Activated T-helper 1 cell treated with anti-CD3 and anti-CD28 coated beads, Interleukin-12 subunit alpha, Interleukin-12 subunit beta, Interleukin-2, Interleukin-4 antibody, amounts not matched to agents 30 ng/mL and 10 ng/mL and 1 ng/mL, durations not matched to agents 14 hours and 24 hours and 36 hours (primary cell): ENCODE measurements at places on chromosomes 2 and 18. TPM values are rescaled to one million over a fixed set of nuclear protein-coding genes. Genes with fewer than 3 reads are reported as not detected.

- no peaks in the 10 kb centered on the region for H3K36me3 ChIP-seq
- H3K4me1 ChIP-seq, result no peaks in the 10 kb centered on the region
- peaks cover 9% of the 10 kb centered on the region for H3K27me3 ChIP-seq
These were observed 256.5 kb downstream of the CDH20 start for GRCh38 chr18:61589724-61590065.

DNA sequence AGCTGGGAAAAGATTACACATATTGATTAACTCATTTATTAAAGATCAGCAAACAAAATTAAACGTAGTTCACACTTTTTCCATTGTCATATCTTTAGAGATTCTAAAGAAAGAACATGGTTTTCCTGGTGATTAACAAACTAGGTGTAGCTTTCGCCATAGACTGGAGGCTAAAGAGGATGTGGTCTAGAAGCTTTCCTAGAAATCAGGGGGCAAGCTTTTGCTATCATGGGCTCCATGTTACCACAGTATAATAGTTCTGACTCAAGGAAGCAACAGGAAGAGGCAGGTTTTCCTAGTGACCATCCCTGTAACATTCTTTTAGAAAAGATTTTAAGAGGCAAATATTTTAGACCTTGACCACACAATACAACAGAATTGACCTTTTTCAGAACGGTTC is 232.7 kb downstream of the METTL4 start:
- DNase-seq, result no peak
- peaks cover 5% of the 10 kb centered on the region for H3K4me1 ChIP-seq
- H3K27me3 ChIP-seq, result peaks cover 4% of the 10 kb centered on the region
- no peak overlapping the region for H3K27ac ChIP-seq

Gene FBXO48
- 1.3 and 1.4 TPM in 2 replicates for total RNA-seq

DNA sequence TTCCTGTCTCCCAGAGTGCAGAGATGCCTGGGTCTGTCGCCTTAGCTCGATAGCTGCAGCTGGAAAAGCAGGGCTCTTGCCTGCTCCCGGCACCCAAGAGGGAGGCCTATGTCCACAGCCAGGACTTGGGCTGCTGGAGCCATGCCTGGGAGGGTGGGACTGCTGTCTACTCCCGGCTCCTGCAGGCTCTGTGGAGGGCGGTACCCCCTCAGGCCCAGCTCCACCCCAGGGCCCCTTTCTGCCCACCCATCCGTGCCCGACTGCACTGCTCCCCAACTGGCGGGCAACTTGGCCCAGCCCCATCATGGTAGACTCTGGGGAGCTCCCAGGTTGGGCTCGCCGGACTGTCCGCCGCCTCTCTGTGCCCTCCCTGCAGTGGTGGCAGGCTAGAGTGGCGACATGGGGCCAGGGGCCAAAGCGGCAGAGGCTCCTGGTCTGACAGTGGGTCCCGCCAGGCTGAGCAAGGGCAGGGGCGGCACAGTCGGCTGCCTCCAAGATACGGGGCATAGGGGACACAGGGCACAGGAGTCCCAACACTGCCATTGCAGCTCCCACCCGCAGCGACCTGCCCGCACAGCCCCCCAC is 901.0 kb downstream of the CCDC85A start:
- no peak overlapping the region for H3K27ac ChIP-seq
- DNase-seq, result no peak
- no peaks in the 10 kb centered on the region for H3K36me3 ChIP-seq
- no peaks in the 10 kb centered on the region for H3K4me1 ChIP-seq
- H3K4me3 ChIP-seq, result no peak overlapping the region
- H3K27me3 ChIP-seq, result no peaks in the 10 kb centered on the region

Gene YWHAQ
- 290 and 311 TPM in 2 replicates for total RNA-seq

GRCh38 chr18:73258375-73259087 is 390.7 kb upstream of the NETO1 start:
- H3K4me1 ChIP-seq, result no peaks in the 10 kb centered on the region
- no peak overlapping the region for H3K4me3 ChIP-seq
- H3K27me3 ChIP-seq, result no peaks in the 10 kb centered on the region
- no peak for DNase-seq

Gene POTEI
- not detected in 2 replicates for total RNA-seq

DNA sequence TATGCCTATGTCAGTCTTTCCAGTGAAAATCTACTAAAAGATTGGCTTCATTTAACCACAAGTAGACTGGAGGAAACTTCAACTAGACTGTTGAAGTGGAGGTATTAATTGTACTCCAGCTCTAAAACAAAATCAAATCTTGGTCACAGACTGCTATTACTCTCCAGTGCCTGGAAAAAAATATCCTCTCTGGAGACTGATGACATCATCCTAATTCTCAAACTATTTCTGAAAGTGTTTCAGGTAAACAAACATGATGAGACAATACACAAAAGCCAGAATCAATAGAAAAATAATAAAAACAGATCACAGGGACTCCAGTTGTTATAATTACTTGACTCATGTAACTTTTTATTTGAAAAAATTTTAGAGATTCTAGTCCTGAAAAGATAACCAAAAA is 87.7 kb upstream of the MYO3B start:
- H3K27me3 ChIP-seq, result peaks cover 7% of the 10 kb centered on the region
- H3K4me3 ChIP-seq, result no peak overlapping the region
- no peaks in the 10 kb centered on the region for H3K36me3 ChIP-seq
- no peak overlapping the region for H3K27ac ChIP-seq
- H3K4me1 ChIP-seq, result no peaks in the 10 kb centered on the region
- no peak for DNase-seq

Gene NXPH2
- total RNA-seq, result not detected in 2 replicates

GRCh38 chr2:173104156-173104555 is 28.5 kb downstream of the MAP3K20 start:
- no peak for DNase-seq
- no peak overlapping the region for H3K4me3 ChIP-seq
- peaks cover 6% of the 10 kb centered on the region for H3K36me3 ChIP-seq
- H3K27ac ChIP-seq, result no peak overlapping the region

DNA sequence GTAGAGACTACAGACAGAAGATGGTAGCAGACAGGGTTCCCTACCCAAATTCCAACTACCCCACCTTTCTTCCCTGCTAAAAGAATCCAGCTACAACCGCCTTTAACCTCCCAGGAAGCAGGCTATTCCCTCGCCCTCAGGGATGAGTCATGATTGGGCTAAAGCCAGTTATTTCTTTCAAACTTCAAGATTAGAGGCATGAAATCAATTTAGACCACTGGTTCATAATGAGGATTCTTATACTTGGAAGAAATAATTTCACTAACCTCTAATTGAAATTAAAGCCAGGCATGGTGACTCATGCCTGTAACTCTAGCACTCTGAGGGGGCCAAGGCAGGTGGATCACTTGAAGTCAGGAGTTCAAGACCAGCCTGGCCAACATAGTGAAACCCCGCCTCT is 20.0 kb downstream of the TRIP12 start:
- no peaks in the 10 kb centered on the region for H3K27me3 ChIP-seq
- no peak overlapping the region for H3K4me3 ChIP-seq
- DNase-seq, result no peak
- H3K4me1 ChIP-seq, result peaks cover 48% of the 10 kb centered on the region

Gene TWSG1
- total RNA-seq, result 10.6 and 11.3 TPM in 2 replicates

- peaks cover 45% of the 10 kb centered on the region for H3K4me1 ChIP-seq
- peaks cover 44% of the 10 kb centered on the region for H3K36me3 ChIP-seq
- no peaks in the 10 kb centered on the region for H3K27me3 ChIP-seq
- H3K4me3 ChIP-seq, result no peak overlapping the region
These were observed 66.8 kb upstream of the DNER start for GRCh38 chr2:229780856-229781773.

DNA sequence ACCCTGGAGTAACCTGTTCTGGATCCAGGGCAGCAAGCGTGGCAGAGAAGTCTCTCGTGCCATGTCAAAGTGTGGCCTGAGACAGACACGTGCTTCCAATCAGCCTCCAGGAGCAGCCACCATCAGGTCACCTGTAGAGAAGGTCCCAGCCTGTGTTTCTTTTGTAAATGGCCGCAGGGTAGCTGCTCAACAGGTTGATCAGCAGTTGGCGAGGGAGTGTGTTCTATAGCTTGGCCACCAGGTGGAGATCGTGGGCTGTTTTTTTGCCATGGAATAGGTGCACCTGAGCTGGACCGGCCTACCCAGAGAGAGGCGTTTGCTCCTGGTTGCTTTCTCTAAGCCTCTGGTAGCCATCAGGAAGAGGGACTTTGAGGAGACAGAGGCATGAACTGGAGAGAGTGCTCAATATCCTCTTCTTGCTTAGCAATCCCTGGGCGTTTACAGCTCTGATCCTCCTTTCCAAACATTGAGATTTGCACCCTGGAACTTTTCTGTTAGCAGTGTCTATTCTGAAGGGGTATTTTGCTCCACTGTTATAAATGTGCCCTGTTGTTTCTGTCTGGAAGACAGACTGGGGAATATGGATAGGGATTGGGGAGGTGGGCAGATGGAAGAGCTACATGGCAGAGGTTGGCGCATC is 34.2 kb upstream of the EN1 start:
- H3K4me1 ChIP-seq, result peaks cover 17% of the 10 kb centered on the region
- H3K27me3 ChIP-seq, result peaks cover 8% of the 10 kb centered on the region

GRCh38 chr2:149418065-149418464 is 87.7 kb downstream of the LYPD6 start:
- peaks cover 2% of the 10 kb centered on the region for H3K27me3 ChIP-seq
- no peak overlapping the region for H3K27ac ChIP-seq
- H3K4me1 ChIP-seq, result no peaks in the 10 kb centered on the region
- no peaks in the 10 kb centered on the region for H3K36me3 ChIP-seq

Gene CNDP2
- total RNA-seq, result 159 and 164 TPM in 2 replicates

- DNase-seq, result no peak
- no peak overlapping the region for H3K27ac ChIP-seq
- H3K4me1 ChIP-seq, result peaks cover 4% of the 10 kb centered on the region
- H3K4me3 ChIP-seq, result no peak overlapping the region
These were observed 20.4 kb downstream of the TPRKB start for GRCh38 chr2:73716543-73717250.

Gene STAT1
- 129 and 136 TPM in 2 replicates for total RNA-seq

- peaks cover 9% of the 10 kb centered on the region for H3K27me3 ChIP-seq
- no peak overlapping the region for H3K4me3 ChIP-seq
- no peak for DNase-seq
- H3K27ac ChIP-seq, result no peak overlapping the region
- H3K36me3 ChIP-seq, result no peaks in the 10 kb centered on the region
These were observed 97.5 kb downstream of the SH3YL1 start for GRCh38 chr2:166381-166780.

DNA sequence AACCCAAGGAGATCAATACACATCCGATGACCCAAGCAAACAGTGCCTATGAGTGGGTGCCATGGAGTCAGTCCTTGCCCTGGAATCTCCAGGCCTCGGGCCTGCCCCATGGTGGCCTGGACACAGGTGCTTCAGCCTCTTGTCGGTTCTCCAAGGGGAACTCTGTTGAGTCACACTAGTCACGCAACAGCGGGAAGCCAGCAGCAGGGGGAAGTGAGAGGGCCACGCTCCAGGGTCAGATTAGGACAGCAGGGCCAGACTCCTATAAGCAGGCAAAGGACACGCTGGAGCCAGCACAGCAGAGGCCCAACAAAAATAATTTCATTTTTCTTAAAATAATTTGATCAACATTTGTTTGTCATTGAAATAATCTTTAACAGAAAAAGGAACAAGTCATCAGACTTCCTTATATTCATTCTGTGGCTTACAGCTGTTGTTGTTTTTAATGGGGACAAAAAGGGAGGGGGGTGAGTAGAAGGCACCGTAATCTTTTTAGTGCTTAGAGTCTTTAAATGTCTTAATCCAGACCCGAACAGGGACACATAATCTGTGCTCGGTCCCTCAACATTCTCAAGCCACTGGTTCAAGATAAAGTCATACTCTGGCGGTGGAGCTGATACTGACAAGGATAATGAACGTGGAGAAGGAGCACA is 16.4 kb upstream of the ARMC9 start:
- H3K27me3 ChIP-seq, result no peaks in the 10 kb centered on the region
- peaks cover 20% of the 10 kb centered on the region for H3K4me1 ChIP-seq
- DNase-seq, result no peak
- H3K36me3 ChIP-seq, result peaks cover 3% of the 10 kb centered on the region
- H3K27ac ChIP-seq, result no peak overlapping the region
- no peak overlapping the region for H3K4me3 ChIP-seq

- H3K27me3 ChIP-seq, result peaks cover 60% of the 10 kb centered on the region
- no peak for DNase-seq
- peaks cover 6% of the 10 kb centered on the region for H3K4me1 ChIP-seq
- no peak overlapping the region for H3K27ac ChIP-seq
These were observed 5.4 kb upstream of the SALL3 start for GRCh38 chr18:78974115-78974761.

Gene AFF3
- 1.7 and 2.4 TPM in 2 replicates for total RNA-seq

- no peaks in the 10 kb centered on the region for H3K36me3 ChIP-seq
- no peak overlapping the region for H3K27ac ChIP-seq
- H3K4me1 ChIP-seq, result no peaks in the 10 kb centered on the region
- H3K4me3 ChIP-seq, result no peak overlapping the region
These were observed 76.4 kb upstream of the ZEB2 start for GRCh38 chr2:144596073-144596871.

Gene CSRNP3
- not detected in 2 replicates for total RNA-seq

DNA sequence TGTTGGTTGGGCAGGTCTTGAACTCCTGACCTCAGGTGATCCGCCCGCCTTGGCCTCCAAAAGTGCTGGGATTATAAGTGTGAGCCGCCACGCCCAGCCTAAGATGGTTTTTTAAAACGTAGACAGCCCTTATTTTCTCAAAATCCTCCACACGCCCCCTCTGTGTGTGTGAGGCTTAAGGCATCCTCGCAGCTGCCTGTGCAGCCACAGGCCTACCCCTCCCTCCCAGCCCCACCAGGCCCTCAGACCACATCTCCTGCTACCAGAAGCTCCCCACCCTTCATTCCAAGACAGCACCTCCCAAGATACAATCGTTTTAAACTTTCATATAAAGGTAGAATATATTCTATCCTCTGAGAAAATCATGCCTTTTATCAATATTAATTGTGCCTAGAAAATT is 4.8 kb downstream of the ANO7 start:
- no peak overlapping the region for H3K27ac ChIP-seq
- no peaks in the 10 kb centered on the region for H3K36me3 ChIP-seq
- H3K27me3 ChIP-seq, result no peaks in the 10 kb centered on the region
- no peaks in the 10 kb centered on the region for H3K4me1 ChIP-seq
- no peak overlapping the region for H3K4me3 ChIP-seq

DNA sequence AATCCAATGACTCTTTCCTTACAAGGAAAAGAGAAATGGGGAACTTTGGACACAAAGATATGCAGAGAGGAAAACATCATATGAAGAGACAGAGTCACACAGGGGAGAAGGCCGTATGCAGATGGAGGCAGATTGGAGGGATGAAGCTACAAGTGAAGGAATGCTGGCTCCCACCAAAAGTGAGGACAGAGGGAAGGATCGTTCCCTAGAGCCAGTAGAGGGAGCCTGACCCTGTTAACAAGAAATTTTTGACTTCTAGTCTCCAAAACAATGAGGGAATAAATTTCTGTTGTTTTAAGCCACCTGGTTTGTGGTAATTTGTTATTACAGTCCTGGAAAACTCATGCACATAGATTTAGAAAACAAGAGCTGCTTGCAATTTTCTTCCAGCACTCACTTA is 169.3 kb downstream of the PMAIP1 start:
- H3K4me1 ChIP-seq, result no peaks in the 10 kb centered on the region
- no peaks in the 10 kb centered on the region for H3K36me3 ChIP-seq
- H3K27me3 ChIP-seq, result no peaks in the 10 kb centered on the region
- H3K4me3 ChIP-seq, result no peak overlapping the region
- no peak overlapping the region for H3K27ac ChIP-seq

- no peak overlapping the region for H3K4me3 ChIP-seq
- no peak overlapping the region for H3K27ac ChIP-seq
- H3K36me3 ChIP-seq, result no peaks in the 10 kb centered on the region
- DNase-seq, result no peak
- H3K27me3 ChIP-seq, result no peaks in the 10 kb centered on the region
These were observed 237.0 kb downstream of the ATAD2B start for GRCh38 chr2:23689891-23690290.

GRCh38 chr2:61057562-61057961 is 8.1 kb upstream of the SANBR start:
- no peak for DNase-seq
- no peaks in the 10 kb centered on the region for H3K4me1 ChIP-seq
- peaks cover 5% of the 10 kb centered on the region for H3K36me3 ChIP-seq
- no peaks in the 10 kb centered on the region for H3K27me3 ChIP-seq
